ENCODE measurements at places on chromosomes 1 and 21.

GRCh38 chr1:64437453-64437852, 32.5 kb upstream of the CACHD1 start:
- no peak for DNase-seq

DNA sequence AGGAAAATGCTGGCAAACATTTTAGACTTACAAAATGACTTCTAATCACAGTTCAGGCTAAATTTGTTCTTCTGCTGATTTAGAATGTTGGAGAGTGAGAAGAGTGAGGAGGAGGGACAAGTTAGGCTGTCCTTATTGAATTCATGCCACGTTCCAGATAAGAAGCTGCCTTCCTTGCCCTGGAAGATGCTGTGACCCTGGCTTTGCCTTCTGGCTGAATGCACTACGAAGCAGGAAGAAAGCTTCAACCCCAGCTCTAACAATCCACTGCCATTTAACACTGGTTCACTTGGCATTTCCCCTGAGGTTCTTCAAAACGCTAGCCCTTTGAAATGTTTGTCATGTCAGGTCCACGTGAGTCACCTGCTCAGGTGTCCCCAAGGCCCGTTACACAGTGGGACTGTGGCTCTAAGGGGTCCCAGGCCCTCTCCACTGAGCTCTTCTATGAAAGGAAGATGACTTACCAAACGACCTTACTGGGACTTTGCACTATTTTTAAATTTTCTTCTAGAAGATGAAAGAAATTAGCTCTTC, 30.0 kb upstream of the LRRC8C start:
- no peak for DNase-seq

DNA sequence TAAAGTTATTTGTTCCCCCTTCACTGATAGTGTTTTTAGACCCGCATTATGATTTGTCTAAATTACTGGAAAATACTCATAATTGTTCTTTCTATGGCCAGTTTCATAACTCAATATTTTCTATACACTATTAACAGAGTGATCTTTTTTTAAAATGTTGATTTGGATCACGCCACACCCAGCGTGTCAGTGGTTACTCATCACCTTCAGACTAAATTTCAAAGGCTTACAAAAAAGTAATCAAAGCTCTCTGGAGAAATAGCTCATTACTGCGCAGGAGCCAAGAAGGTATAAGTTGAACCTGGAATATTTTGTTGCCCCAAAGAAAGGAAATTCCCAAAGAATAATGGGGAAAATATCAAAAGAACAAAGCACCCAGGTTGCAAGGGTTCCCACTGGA, 104.9 kb downstream of the EVI5 start:
- no peak for DNase-seq

GRCh38 chr1:231408528-231409094, 13.5 kb downstream of the EGLN1 start:
- no peak for DNase-seq

DNA sequence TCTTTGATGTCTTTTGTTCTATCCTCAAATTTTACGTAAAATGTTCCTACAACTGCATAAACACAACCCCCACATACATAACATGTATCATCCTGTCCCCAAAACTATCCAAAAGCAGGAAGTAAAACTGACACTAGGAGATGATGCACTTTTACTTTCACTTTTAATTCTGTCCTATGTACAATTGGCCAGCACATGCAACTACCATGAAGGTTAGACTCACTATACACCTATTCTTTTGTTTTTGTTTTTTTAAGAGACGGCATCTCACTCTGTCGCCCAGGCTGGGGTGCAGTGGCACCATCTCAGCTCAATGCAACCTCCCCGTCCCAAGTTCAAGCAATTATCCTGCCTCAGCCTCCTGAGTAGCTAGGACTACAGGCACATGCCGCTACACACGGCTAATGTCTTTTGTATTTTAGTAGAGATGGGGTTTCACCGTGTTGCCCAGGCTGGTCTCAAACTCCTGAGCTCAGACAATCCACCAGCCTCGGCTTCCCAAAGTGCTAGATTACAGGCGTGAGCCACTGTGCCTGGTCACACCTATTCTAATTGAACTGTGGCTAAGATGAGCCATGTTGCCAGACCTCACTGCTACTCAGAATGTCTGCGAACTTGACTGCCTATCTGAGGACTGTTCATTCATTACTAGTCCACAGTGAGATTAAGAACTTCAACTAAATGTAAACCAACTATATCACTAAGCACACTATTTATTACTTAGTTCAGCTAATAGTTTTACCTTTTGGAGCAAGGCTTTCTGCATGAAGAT, 48.0 kb downstream of the TOR3A start:
- DNase-seq = no peak

GRCh38 chr1:156896490-156897033, 3.0 kb downstream of the PEAR1 start:
- no peak for DNase-seq

DNA sequence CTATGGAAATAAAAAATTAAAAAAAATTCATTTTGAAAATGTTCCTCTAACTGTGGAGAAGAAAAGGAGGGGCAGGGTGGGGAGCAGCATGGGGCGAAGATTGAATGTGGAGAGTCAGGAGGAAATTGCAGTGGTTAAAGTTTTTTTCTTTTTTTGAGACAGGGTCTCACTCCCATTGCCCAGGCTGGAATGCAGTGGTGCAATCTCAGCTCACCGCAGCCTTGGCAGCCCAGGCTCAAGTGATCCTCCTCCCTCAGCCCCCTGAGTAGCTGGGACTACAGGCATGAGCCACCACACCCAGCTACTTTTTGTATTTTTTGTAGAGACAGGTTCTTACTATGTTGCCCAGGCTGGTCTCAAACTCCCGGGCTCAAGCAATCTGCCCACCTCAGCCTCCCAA, 67.6 kb downstream of the ADSS2 start:
- DNase-seq = no peak

DNA sequence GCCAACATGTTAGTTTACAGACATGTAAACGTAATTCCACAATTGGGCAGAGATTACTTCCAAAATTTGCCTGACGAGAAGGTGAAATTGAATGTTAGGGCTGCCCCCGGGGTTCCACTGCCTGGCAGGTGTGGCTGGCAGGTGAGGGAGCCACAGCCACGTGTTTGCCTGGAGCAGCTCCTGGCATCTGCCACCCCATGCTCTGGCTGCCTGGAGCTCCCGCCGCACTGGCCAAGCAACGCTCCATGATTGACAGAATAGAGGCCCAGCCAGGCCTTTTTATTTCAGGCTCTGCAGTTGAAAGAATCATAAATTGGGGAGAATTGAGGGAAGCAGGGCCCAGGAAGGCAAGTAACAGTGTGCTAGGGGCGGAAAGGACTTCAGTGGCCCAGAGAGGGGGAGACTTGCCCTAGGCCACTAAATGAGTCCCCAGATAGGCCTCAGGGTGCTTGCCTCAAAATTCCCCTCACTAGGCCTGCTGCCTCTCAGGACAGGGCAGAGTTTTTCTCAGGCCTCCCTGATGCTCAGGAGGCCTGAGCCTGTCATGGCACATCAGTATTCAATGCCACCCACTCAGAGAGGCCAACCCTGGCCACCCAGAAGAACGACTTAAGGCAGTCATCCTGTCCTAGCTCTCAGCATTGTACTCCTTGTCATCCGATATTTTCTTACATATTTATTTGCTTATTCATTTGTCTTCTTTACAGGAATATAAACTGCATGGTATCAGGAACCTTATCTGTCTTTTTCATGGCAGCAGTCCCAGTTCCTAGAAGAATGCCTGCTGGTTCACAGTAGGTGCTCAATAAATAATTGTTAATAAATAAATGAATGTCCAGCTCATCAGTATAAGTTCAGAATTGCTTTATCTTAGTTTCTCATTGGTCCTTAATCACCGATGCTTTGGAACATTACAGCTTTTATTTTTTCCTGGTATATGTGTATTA, 16.6 kb upstream of the S1PR1 start:
- no peak for DNase-seq

GRCh38 chr21:32127081-32127480, 151.8 kb downstream of the MIS18A start:
- no peak for DNase-seq

DNA sequence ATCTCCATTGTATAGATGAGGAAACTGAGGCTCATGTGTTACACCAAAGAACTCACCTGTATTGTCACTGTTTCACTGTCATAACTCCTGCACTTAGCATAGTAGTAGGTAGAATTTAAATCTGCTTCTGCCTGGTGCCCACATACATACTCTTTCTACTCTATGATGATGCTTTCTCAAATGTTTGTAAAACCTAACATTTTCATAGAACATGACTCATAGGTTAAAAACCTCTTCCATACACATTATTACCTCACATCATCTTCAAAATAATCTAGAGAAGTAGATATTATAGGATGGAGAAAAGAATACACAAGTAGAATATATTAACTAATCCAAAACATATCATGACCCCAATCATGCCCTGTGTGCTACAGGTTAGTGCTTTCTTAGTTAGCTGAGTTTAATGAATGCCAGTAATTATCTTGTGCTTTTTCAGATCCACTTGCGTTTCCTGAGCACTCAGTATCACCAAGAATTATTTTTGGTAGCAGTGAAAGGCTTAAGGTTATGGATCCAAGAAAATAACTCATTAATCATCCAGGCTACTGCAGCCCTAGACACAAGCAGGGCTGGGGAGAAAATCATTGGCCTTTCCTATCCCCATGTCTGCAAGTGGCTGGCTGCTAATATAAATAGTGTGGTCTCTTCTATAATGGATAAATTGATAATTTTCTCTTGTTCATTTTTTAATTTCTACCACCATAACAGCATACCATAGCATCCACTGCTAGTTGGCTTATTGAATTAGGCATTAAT, 156.9 kb downstream of the LRRC40 start:
- DNase-seq = no peak

- DNase-seq = no peak
Observed at GRCh38 chr21:33640697-33641351, 717 bp downstream of the CRYZL1 start.

DNA sequence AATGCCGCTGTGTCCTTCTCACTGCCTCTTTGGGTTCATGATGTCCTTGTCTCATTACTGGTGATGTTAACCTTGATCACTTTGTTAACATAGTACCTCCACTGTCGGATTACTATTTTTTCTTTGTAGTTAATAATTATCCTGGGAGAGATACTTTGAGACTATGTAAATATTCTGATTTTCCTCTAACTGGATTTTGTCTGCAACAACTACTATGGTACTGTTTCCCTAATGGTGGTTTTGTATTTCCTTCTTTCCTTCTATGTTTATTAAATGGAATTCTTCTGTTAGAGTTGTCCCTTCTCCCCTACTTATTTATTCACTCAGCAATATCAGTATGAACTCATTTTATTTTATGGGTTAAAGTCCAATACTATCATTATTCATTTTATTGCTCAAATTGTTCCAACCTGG, 4.2 kb downstream of the TOR1AIP2 start:
- DNase-seq = no peak

GRCh38 chr1:186620566-186621350, 59.5 kb downstream of the PTGS2 start:
- DNase-seq = no peak

DNA sequence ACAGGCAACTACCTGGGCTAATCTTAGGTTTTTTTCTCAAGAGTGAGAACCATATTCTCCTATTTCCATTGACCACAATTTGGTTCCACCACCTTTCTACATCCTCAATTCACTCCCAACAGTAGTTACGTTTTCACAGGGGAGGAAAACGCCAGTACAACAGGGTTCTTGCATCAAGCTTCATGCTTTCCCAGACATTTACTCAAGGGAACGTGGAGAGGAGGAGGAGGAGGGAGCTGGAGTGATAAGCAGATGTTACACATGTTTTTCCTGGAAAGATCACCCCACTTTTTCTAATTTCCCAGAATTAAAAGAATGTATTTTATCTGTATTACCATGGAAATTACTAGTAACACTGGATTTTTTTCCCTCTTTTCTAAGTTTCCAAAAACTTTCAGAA, 58.3 kb downstream of the RGS5 start:
- DNase-seq = no peak

GRCh38 chr1:87878873-87879272, 550.2 kb downstream of the LMO4 start:
- no peak for DNase-seq

- no peak for DNase-seq
Observed at GRCh38 chr1:55951291-55951690, 628.1 kb downstream of the PLPP3 start.

DNA sequence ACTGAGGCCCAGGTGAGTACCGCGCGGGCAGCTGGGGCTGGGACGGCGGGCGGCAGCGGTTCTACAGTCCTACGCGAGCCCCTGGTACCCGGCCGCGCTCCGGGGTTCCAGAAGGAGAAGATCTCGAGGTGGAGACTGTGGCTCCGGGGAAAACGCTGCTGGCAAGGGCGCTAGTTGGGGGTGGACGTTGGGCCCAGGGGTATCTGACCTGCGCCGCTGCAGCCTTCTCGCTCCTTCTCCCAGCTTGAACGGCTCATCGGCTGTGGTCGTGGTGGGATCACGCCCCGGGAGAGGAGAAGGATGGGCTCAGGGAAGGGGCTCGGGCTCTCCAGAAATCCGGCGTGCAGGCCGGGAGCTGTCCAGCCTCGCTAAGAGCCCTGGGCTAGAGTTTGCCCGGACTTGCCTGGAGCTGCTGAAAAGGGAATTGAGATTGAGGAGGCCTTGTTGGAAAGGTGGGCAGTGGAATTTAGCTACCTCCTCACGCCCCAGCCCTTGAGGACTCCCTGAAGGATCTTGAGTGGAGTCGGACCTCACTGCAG, 1.1 kb upstream of the POU3F1 start:
- DNase-seq = no peak

DNA sequence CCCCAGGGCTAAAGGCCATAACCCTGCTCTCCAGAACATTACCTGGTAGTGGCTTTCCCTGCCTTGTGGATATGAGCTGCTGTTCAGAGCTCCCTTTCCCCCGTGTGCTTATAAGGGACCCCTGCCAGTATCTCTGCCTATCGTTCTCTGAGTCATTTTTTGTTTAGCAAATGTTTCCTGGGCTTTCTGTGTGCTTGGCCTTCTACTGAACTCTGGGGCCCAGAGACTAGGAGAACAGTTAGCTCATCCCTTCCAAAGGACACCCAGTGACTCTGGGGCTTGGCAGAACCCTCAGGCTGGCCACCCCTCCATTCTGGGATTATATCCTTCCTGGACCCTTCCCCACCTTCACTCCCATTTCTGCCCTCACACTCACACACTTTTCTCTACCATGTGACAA, 80.8 kb upstream of the POU3F1 start:
- DNase-seq = no peak

DNA sequence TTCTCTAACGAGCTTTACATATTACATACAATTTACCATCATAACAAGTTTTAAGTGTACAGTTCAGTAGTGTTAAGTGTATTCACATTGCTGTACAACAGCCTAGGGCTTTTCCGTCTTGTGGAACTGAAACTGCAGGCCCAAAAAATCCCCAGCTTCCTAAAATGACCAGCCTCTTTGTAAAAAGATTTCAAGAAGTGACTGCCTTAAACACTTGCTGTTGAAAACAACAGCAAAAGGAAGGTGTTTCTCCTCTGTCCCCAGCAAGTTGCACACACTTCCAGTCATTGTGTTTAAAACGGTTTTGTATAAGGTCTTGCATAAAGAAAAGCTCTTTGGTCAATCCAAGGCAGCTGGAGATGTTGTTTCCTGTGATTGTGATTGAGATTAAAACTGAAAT, 16.0 kb upstream of the GBP1 start:
- no peak for DNase-seq

All from D721Med (cell line).